Stimulated activated CD8-positive, alpha-beta memory T cell treated with anti-CD3 and anti-CD28 coated beads, Interleukin-2, amount 100 ng/mL, for 1 hour (primary cell): ENCODE measurements at places on chromosomes 1 and 21.

DNA sequence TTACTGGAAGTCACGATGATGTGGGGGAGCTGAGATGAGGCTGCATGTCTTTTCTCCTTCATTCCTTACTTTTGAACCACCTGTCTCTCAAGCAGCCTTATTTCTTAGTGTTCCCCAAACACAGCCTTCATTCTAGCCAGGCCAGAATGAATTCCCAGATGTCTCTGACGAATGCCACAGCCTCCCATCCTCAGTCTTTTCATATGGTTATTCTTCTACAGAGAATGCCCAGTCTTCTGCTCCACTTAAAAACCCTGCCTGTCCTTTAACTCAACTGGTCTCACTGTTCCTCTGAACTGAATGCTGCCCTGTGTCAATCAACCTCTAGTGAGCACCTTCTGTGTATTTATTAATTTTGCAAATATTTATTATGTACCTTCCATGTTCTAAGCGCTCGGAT is 156.2 kb downstream of the PLA2G4A start:
- DNase-seq = no peak

DNA sequence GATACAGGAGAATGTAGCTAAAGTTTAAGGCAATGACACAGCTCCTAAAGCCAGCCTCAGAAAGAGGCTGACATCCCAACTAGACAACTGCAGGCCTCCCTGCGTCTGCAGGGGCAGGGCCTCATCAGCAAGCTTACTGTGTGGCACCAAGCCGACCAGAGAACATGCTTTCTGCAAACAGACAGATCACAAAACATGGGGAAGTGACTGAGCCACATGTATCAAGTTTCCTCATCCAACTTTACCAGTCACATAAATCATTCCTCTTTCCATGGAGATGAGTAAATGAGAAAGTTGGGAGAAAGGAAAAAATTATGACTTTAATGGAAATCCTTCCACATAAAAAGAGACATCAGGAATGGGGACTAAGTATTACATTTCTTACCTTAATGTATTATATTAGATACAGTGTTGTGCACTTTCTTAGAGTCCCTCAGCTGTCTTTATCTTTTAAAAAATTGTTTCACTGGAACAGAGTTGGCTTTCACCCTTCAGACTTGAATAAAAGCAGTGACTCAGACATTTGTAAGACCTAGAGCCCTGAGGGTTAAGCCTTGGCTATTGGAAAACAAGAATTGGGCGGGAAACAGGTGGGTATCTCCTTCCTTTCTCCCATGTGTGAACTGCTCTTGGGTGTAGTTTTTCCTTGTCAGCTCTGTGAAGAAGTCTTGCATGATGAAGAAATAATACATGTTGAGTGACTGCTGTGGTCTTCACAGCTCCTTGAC is 305.7 kb upstream of the SNX7 start:
- DNase-seq = no peak

DNA sequence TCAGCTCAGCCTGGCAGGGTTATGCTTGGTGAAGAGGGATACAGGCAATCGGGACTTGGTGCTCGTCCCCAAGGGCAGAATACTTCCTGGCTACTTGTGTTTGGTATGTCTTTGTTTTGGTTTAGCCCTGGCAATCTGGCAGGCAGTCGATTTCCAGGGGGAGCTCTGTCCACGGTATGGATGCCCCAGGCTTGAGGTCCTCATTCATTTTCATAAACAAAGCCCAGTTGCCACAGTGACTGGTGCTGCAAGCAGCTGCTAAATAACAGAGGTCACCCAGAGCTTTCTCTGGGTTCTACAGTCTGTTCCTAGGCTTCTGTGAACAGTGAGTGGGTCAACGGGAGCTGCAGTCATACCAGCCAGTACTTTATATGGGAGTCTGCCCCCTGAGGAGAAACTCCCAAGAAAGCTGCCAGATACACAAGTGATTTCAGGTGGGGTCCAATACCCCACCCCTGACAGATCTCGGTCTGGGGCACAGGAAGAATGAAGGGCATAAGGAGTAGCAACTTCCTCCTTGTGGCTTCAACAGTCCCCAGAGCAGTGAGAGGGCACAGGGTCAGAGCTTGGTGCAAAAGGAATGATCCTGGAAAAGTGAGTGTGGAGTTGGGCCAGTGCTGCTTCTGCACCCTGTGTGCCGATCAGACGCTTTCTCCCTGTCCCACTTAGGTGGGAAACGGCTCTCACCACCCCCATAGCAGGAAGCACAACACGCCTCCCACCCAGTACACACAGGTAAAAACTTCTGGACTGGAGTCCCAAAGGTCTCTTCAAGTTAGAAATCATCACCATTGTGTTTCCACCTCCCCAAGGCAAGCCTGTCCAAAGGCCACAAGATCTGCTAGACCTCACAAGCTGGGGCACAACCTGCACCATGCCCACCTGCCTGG is 55.5 kb downstream of the TGFBR3 start:
- DNase-seq = no peak

GRCh38 chr1:198939956-198940355 is 301.1 kb downstream of the PTPRC start:
- DNase-seq = no peak

DNA sequence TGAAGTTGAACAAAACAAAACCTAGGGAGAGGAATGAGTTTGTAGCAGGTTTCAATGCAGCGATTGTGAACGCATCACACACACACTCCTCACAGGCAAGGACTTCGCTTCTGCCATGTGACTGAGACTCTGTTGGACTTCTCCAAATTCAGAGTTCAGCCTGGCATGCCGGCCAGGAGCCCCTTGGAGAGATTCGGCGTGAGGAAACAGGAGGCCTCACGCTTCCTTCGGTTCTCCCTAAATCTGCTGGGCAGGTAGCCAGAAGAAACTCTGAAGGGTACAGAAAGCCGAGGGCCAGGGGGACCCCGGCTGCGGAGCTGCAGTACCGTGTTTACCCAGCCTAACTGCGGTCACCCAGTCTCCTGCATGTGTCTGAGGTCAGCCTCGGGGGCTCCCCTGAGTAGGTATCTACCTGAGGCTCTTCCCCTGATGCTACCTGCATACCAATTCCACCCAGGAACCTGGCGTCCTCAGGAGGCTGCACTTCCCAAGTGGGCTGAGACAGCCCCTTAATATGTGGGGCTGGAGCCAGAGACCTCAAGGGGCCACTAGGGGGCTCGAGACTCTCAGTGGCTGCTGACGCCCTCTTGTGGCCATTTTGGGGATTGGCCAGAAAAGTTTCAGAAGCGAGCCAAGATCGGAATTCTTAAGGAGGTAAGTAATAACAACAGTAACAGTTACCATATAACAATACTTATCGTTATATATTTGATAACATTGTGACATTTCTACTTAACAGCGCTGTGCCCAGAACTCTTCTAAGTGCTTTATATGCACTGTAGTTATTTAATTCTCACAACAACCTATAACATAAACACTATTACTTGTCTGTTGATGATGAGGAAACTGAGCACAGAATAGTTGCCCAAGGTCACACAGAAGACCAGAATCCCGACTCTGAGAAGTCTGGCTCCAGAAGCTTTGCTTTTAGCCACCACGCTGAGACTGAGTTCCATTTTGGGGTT is 2.7 kb upstream of the ANXA9 start:
- peak; percentile 80 for DNase-seq

DNA sequence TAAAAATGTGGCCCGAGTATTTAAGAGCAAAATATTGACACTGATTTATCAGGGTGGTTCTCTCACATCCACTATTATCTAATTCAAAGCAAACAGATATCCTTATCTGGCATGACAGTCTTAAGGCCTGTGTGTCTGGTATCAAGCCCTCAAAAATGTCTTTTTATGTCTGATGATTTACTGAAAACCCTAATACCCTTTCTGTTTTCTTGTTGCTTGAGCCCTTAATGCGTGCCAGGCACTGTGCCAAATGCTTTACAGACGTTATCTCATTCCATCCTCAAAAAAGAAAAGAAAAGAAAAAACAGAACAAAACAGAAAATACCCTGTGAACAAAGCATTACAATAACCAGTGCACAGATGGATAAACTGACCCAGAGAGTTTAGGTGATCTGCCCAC is 5.7 kb downstream of the DUSP23 start:
- no peak for DNase-seq

GRCh38 chr1:182441719-182442118 is 8.2 kb upstream of the RGSL1 start:
- DNase-seq = no peak

DNA sequence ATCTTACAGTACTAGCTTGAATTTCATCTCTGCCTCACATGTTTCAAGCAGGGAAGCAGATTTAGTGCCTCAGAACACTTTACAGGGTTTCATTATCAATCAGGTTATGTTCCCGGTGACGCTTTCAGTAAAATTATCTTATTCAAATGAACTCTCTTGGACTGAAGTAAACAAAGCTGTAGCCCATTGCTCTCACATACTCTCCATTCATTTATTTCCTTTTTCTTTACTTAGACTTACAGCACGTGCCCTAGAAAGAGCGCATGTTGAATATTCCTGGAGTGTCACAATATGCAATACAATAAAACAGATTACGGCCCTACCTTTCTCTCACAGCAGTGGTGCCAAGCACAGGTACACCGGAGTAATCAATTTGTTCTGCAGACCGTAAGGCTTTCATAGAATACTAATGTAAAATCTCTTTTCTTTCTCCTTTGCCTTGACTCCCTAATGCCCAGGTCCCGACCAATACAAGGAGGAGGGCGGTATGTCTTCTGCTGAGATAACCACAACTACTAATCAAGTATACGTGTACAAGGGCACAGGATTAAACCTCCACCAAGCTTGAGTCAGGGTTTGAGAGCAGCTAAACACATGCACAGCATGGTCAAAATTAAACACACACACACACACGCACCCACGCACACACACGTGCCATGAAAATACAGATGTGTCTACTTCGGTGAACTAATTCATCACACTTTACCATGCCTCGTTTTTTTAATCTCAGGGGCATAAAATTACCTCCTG is 62.8 kb downstream of the NRIP1 start:
- DNase-seq = no peak

GRCh38 chr21:15893902-15894301 is 164.1 kb downstream of the USP25 start:
- no peak for DNase-seq

- DNase-seq = peak; percentile 58
Observed at GRCh38 chr1:27556781-27557595, 47.0 kb downstream of the AHDC1 start.

DNA sequence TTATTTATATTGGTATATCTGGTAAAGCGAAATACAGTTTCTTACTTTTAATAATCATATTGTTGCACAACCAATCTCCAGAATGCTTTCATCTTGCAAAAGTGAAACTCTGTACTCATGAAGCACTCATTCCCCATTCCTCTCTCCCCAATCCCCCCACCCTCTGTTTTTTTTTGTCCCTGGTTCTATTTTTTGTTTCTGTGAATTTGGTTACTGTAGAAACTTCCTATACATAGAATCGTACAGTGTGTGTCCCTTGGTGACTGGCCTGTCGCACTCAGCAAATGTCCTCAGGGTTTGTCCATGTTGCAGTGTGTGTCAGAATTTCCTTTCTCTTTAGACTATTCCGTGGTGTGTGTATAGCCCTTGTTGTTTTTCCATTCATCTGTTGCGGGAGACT is 7.9 kb upstream of the NLRP3 start:
- DNase-seq = no peak

- no peak for DNase-seq
Observed at GRCh38 chr1:153779781-153780541, 4.8 kb downstream of the SLC27A3 start.

DNA sequence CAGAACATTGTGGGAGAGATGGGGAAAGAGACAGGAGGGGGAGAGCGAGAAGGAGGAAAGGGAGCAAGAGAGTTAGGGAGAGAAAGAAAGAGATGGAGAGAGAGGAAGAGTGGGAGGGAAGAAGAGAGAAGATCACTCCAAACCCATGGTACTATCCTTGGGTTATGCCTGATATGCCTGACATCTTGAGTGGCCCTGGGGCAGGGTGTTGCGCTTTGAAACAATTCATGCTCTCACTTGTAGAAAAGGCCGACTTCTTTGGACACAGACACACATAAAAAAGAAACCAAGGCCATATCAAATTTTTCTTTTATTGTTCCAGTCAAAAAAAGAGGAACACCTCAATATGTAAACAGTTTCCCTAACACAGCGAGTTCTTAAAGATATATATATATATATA is 240.5 kb downstream of the DYRK1A start:
- no peak for DNase-seq

DNA sequence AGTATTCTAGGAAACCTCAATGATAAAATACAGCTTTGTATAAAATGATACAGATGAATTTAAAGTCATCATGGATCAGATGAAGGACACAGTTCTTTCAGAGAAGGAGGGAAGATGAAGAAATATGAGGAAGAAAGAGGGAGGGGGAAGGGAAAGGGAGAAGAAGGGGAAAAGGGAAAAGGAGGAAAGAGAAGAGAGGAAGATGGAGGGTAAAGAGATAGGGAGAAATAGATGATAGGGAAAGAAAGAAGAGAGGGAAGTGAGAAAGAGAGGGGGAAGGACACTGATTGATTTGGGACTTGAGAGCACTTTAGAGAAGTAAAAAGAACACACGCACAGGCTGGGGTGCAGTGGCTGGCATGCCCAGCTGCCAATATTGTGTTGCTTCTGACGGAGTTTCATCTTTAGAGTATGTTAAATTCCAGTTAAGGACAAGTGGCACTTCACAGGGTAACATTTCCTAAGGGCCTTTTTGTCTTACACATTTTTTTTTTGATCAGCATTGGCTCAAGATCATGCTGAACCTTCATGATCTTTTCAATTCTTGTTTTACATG is 235.9 kb upstream of the DMRTA2 start:
- DNase-seq = no peak

DNA sequence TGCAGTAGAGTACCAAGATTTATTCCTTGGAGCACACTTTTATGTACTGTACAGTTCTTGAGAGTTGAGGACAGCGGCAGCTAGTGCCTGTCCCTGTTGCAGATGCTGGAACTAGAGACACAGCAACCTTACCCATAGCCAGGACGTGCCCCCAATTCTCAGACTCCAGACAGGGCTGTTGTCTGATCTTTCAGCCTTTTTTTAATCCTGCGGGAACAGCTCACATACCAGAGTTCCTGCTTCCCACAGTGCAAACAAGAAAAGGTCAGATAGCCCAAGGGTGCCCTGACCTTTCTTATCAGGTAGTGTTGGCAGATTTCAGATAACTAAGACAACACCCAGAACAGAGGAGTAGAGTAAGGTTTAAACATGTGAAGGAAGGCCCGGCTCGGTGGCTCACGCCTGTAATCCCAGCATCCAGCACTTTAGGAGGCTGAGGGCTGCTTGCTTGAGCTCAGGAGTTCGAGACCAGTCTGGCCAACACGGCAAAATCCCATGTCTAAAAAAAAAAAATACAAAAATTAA is 78.5 kb downstream of the DOP1B start:
- DNase-seq = no peak
